Stimulated activated CD4-positive, alpha-beta T cell treated with anti-CD3 and anti-CD28 coated beads, Interleukin-2, amount 100 ng/mL, for 48 hours (primary cell): ENCODE measurements at places on chromosomes 12 and 14.

DNA sequence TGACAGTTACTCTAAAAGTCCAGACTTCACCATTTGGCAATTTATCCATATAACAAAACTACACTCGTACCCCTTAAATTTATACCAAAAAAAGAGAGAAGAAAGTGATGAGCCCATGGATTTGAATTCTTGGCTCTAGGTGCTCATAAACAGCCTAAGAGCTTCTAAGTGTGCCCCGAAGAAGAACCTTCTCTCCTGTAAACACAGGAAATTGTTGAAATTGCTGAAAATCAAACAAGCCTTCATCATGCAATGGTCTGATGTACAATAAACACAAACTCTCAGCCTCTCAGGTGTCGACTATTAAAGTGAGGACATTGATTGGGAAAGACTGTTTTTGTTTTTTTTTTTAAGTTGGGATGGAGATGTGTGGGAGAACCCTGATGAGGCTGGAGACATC, 21.8 kb downstream of the PDE6H start:
- no peak for DNase-seq

GRCh38 chr14:71856199-71856919, 75.9 kb upstream of the RGS6 start:
- DNase-seq = no peak

GRCh38 chr14:102344485-102344884, 18.2 kb downstream of the CINP start:
- DNase-seq = no peak

DNA sequence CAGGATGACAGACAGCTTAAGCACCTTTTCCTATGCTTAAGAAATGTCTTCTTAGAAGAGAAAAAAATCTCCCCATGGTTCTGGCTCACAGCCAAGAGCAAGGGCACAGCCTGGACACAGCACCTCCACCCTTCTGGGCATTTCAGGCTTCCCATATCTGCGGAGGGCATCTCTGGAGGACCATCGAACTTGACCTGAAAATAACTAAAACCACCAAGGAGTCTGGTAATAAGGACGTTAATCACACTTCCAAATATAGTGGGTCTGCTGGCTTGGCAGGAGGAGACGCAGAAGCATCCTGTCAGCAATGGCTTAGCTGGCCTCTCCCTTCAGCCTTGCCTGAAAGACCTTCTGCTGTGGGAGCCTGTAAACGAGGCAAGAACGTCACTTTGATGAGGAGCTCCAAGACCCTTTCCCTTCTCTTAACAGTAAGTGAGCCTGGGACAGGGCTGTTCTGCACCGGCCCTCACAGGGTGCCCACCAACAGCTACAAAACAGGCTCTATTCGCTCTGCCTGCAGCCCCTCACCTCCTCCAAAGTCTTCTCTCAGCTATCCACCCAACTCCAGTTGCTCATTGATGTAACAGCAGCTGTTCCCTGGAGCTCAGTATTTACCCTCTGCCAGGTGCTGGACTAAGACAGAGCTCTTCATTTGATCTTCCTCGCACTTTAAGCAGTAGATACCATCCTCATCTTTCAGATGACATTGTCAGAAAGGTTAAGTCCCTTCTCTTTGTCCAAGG, 13.2 kb downstream of the SETD3 start:
- no peak for DNase-seq

DNA sequence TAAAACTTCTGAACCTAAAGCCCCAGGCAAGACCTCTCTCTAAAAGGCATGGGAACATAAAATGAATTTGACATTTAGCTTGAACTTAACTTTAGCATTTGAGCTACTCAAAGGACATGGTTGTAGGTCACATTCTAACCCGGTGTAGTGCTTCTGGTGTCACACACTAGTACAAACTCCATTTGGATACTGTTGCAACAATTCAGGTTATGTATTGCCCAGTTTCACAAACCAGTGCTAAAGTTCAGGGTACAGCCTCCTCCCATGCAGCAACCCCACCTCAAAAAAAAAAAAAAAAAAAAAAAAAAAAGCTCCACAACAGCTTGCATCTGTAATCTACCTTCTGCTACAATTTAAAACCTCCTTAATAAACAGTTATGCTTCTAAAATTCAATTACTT, 7.8 kb downstream of the PPTC7 start:
- no peak for DNase-seq
